ENCODE measurements at places on chromosomes 6 and 20.

DNA sequence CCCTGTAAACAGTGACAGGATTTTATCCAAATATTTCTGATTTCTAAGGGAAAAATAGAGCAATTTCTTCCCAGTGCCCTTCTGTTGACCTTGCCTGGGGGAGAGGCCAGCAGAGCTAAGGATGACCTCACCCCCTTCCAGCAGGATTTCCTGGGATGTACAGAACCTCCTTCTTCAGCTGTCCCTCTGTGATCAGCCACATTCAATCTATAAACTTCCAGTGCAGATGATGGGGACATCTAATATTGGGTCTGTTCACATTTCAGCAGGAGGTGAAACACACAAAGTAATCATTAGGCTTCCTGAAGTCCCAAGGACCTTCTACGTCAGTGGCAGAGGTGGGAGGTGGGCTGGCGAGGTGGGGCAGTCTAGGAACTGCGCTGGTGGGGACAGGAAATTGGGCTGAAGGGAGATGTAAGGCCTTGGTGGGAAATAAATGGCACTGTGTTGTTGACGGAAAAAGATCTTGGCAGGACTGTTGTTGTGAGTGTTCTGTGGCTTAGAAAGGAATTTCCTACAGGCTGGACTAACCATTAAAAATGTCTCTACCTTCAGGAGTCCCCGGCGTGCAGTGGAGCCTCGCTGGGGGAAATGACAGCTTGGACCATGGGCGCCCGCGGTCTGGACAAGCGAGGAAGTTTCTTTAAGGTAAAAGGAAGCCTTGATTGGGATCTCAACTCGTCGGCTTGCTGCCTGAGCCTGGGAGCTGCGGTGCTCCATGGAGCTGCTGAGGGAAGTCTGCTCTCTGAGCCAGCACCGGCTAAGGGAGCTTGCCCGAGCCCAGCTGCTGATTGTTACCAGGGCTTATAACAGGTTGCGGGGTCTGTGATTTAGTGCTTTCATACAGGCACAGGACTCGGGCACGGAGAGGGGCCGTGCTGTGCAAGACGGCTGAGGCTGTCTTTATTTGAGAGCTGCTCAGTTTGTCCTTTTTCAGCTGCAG lies 127.9 kb upstream of the NAA20 start:
- DNase-seq: no peak

- DNase-seq: no peak
Observed at GRCh38 chr6:105835373-105835772, 250.8 kb upstream of the PRDM1 start.

DNA sequence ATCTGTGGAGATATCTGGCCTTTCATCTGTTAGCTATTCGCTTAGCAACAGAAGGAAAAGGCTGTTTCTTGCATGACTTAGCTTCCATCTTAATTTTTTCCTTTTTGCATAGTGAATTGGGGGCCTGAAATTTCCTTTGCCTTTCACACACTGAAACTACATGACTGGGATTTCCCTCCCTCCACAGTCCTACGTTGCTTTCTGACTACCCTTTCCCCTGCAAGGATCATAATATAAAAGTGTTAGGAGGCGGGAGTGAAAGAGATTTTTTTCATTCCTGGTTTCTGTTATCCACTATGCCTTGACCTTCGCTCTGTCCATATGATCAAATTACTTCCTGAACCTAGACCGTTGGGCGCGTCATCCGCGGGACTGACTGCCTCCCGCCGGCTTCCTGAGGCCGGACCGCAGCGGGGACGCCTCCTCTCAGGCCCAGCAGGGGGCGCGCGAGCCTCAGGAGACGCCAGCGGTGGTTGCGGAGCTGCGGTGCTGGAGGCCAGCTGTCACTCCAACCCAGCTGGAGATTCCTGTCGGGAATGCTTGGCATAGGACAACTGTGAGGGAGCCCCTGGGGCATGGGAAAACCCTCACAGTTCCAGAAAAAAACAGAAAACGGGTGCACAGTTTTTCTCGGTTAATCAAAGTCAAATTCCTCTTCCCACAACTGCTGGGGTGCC lies 55.6 kb downstream of the MEP1A start:
- DNase-seq: no peak

DNA sequence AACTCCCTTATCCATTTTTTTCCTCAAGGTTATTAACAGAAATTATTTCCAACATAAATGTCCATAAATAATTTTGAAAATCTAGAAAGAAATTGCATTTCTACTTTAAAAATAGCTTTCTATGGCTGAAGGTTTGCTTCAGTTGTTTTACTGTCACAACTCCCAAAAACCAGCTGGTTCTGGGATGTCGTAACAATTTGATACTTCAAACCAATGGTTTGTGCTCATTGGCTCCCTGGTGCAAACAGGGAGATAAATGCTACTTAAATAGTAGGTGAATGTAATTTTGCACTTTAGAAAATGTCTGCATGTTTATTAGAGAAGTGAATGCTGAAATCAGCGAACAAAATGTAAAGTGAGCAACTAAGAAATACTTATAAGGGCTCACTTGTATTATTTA lies 31.1 kb downstream of the LAMA2 start:
- DNase-seq: no peak

GRCh38 chr20:62240020-62240685 lies 1.8 kb downstream of the OSBPL2 start:
- no peak for DNase-seq

GRCh38 chr6:33633084-33633461 lies 12.0 kb downstream of the ITPR3 start:
- DNase-seq: no peak

GRCh38 chr6:2857580-2858337 lies 16.1 kb upstream of the SERPINB1 start:
- peak; percentile 52 for DNase-seq

DNA sequence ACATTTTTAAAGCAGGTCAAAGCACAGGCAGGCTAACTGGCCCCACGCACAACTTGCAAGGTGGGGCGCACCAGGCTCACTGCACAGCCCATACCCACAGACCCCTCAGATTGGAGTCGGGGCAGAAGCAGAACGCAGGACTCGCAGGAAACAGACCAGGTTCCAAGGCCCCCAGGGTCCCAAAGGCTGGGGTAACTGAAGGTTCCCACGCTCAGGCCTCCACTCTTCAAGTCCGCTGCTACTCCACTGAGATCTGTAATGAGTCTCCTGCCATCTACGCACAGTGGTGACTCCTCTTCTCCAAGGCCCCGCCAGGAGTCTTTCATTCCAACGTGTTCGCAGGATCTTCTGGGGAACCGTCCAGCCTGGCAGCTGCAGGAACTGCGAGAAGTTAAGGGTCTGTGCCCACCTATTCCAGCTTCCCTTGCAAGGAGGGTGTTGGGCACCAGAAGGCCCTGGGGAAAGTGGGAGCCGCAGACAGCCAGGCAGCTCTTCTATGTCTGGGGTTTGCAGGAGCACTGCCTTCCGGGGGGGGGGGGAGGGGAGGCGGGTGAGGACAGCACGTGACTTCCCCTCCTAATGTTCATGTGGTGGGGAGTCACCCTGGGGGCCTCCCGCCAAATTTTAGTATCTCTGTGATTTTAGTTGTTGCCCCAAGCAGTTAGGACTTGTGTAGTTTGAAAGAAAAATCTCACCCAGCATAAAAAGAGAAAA lies 2.0 kb upstream of the TAF4 start:
- DNase-seq: no peak

GRCh38 chr6:5855787-5856470 lies 150.8 kb downstream of the NRN1 start:
- DNase-seq: no peak

DNA sequence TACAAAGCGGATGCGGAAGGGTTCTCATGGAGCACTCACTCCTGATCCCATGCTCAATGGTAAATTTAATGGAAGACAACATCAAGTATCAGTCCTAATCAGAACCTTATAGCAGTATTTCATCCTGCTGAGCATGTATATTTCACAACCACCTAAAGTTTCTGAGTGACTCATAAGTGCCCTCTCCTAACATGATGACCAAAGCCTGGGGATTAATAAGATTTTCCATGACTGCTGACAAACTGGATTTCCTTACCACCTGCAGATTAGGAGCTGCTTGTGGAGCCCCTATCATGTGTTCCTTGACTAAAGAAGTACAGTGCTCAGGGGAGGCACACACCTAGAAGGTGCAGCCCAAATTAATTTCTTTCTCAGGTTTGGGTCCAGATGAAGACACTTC lies 112.8 kb downstream of the INSM1 start:
- no peak for DNase-seq

GRCh38 chr6:41492261-41492891 lies 53.8 kb upstream of the FOXP4 start:
- no peak for DNase-seq

- DNase-seq: no peak
Observed at GRCh38 chr20:24493181-24493580, 23.8 kb downstream of the SYNDIG1 start.

All from stimulated activated CD4-positive, alpha-beta T cell treated with anti-CD3 and anti-CD28 coated beads, Interleukin-1b, Interleukin-23, amount 100 ng/mL, for 1 hour (primary cell).